CD8-positive, alpha-beta memory T cell (primary cell): ENCODE measurements at places on chromosomes 1 and 21.

DNA sequence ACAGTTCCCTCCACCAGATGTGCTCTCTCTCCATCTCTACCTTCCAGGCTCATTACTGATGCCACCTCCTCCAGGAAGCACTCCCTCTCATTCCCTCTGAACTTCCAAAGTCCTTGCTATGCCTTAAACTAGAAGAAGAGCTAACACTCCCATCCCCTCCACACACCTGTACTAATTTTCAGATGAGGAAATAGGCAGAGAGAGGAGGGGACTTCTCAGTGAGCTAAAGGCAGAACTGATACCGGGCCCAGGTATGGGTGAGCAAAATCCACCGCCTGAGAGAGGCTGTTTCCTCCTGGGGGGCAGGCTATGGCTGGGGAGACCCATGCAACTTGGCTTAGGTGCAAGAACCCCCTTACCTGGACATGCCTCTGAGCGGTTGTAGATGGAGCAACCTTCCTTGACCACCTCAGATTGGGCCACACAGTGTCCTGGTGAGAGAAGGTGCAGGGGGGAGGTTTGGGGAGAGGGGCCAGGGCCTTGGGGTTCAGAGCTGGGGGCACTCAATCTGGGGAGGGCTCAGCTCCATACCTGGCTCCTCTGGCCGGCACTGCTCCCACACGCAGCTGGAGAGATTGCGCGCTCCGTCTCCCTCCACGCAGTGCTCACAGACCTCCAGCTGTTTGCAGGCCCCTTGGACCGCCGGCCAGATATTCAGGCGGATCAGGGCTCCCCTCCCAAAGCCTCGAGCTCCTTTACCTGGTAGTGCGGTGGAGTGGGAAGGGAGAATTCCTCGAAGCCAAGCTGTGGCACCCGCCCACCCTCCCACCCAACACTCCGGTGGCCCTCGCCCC lies 967 bp downstream of the CD164L2 start:
- H3K4me1 ChIP-seq: no peaks in the 10 kb centered on the region
- H3K27ac ChIP-seq: no peak overlapping the region
- no peak for DNase-seq
- no peak overlapping the region for H3K4me3 ChIP-seq
- H3K27me3 ChIP-seq: no peaks in the 10 kb centered on the region

DNA sequence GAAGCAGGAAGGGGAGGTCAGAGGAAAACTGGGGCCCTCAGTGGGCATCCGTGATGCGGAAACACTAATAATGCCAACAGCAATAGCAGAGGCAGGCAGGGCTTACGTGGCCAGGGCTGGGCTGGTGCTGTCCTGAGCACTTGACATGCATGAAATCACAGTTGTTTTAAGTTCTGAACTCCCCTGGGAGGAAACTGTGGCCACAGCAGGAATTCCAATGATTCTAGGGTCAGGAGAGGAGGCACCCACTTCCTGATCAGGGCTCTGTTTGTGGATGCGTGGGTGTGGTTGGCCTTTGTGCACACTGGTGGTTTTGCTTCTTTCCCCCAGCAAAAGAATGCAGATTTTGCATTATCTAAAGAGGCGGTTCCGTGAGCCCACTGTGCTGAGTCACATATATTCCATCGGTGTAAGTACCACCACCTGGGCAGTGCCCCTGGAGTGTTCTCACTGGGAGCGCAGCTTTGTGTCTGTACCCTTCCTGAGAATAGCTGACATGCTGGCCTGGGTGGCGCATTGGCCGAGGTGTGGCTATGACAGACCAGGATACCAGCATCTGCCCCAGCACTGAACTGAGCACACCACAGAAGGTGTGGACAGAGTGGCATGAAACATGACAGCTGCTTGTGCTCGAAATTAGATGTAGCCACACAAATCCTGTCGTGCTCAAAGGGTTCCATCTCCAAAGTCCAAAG lies 71.0 kb downstream of the PDE9A start:
- H3K27me3 ChIP-seq: no peaks in the 10 kb centered on the region
- H3K4me3 ChIP-seq: no peak overlapping the region
- H3K36me3 ChIP-seq: no peaks in the 10 kb centered on the region
- H3K27ac ChIP-seq: no peak overlapping the region

GRCh38 chr1:108107658-108108057 lies 92.5 kb downstream of the SLC25A24 start:
- no peaks in the 10 kb centered on the region for H3K4me1 ChIP-seq
- no peaks in the 10 kb centered on the region for H3K27me3 ChIP-seq
- no peak overlapping the region for H3K27ac ChIP-seq

DNA sequence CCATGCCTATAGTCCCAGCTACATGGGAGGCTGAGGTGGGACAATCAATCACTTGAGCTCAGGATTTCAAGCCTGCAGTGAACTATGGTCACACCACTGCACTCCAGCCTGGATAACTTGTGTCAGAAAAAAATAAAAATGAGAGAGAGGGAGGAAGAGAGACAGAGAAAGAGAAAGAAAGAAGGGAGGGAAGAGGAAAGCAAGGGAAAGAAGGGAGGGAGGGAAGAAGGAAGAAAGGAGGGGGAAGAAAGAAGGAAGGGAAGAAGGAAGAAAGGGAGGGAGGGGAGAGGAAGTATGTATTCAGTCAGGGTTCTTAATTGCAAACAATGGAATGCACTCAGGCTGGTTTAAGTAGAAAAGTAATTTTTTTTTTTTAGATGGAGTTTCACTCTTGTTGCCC lies 7.9 kb upstream of the HENMT1 start:
- H3K36me3 ChIP-seq: no peaks in the 10 kb centered on the region
- H3K4me3 ChIP-seq: no peak overlapping the region
- no peaks in the 10 kb centered on the region for H3K4me1 ChIP-seq

DNA sequence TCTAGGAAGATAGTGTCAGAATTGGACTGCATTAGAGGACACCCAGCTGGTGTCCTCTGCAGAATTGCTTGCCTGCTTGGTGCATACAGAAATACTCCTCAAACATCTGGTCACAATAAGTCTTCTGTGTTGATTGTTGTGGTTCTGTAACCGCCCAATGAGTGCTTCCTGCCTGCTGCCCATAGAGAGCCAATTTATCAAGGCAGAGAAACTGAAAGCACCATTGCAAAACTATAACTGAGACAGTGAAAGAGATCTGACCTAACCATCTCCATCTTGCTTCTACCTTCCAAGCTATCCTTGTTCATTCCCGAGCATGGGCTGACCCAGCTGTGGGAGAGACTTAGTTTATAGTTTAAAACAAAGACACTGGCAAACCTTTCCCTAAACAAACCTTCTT lies 462.4 kb upstream of the RGS18 start:
- no peak overlapping the region for H3K4me3 ChIP-seq
- H3K4me1 ChIP-seq: no peaks in the 10 kb centered on the region
- no peak overlapping the region for H3K27ac ChIP-seq
- no peaks in the 10 kb centered on the region for H3K36me3 ChIP-seq
- no peak for DNase-seq

DNA sequence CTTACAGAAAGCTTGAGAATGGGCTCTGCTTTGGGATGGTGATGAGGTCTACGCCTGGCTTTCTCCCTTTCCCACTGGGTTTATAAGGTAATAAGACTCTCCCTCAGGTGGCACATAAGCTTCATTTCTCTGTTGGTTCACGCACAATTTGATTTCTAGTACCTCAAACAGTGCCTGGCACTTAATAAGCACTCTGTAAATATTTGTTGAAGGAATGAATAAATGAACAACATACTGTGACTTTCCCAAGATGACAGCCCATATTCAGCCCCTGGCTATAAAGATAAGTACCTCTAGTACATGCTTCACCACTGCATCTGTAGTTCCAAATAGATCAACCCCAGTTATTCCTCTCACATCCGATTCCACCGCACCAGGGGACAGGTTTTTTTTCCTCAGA lies 17.8 kb downstream of the COPA start:
- H3K4me3 ChIP-seq: no peak overlapping the region
- no peak overlapping the region for H3K27ac ChIP-seq
- no peaks in the 10 kb centered on the region for H3K27me3 ChIP-seq
- H3K36me3 ChIP-seq: peaks cover 41% of the 10 kb centered on the region

DNA sequence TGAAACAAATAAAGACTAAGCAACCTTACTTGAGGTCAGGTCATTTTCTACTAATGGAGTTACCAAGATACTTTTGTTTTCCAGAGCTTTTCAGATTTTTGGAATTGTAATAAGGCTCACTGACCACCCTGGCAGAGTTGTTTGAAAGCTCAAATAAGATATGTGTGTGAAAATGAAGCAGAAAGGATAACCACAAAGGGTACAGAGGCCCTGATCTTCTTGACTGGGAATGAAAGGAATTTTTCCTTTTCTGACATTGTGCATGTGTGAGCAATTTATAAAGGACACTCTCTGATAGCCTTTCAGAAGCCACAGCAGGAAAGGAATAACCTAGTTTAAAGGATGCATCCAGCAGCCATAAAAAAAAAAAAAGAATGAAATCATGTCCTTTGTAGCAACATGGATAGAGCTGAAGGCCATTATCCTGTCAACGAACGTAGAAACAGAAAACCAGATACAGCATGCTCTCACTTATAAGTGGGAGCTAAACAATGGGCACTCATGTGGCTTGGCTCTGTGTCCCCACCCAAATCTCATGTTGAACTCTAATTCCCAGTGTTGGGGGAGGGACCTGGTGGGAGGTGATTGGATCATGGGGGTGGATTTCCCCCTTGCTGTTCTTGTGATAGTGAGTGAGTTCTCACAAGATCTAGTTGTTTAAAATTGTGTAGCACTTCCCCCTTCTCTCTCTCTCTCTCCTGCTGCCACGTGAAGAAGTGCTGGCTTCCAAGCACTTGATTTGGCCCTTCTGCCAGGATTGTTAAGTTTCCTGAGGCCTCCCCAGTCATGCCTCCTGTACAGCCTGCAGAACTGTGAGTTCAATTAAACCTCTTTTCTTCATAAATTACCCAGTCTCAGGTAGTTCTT lies 3.1 kb upstream of the SRP9 start:
- DNase-seq: no peak
- H3K4me1 ChIP-seq: peaks cover 27% of the 10 kb centered on the region
- H3K4me3 ChIP-seq: no peak overlapping the region
- H3K27ac ChIP-seq: no peak overlapping the region
- H3K27me3 ChIP-seq: no peaks in the 10 kb centered on the region

GRCh38 chr1:160542303-160542945 lies 19.4 kb upstream of the SLAMF6 start:
- H3K4me3 ChIP-seq: no peak overlapping the region
- H3K27me3 ChIP-seq: no peaks in the 10 kb centered on the region
- peaks cover 3% of the 10 kb centered on the region for H3K36me3 ChIP-seq
- H3K4me1 ChIP-seq: peaks cover 55% of the 10 kb centered on the region
- no peak for DNase-seq
- no peak overlapping the region for H3K27ac ChIP-seq
